ENCODE measurements at places on chromosomes 6 and 20. TPM values are rescaled to one million over a fixed set of nuclear protein-coding genes. Genes with fewer than 3 reads are reported as not detected.

Gene SLCO4A1
- total RNA-seq, result 12.7 TPM

Gene IL20RA
- total RNA-seq, result 10.1 TPM

- no peak for DNase-seq
- no peak overlapping the region for H3K27ac ChIP-seq
- H3K4me3 ChIP-seq, result no peak overlapping the region
- H3K36me3 ChIP-seq, result no peaks in the 10 kb centered on the region
- peaks cover 33% of the 10 kb centered on the region for H3K27me3 ChIP-seq
Measured at GRCh38 chr20:60115451-60115850, 157.2 kb downstream of the CDH26 start.

DNA sequence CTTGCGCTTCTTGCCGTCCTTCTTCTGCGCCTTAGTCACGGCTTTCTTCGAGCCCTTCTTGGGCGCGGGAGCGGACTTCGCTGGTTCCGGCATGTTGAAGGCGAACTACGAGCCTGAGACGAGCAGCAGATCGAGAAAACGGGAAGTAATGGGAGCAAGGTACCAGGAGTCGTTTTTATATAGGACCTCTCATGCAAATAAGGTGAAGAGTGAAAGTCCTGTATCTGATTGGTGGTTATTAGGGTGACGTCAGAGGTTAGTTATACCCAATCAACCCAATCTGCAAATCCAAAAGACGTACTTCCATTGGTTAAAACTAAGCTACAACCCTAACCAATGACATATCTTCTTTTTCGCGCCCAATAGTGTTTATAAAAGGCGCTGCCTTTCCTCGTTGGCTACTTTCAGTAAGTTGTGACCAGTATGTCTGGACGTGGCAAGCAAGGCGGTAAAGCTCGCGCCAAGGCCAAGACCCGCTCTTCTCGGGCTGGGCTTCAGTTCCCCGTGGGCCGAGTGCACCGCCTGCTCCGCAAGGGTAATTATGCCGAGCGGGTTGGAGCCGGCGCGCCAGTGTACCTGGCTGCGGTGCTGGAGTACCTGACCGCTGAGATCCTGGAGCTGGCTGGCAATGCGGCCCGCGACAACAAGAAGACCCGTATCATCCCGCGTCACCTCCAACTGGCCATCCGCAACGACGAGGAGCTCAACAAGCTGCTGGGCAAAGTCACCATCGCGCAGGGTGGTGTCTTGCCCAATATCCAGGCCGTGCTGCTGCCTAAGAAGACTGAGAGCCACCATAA lies 100.6 kb upstream of the PRSS16 start:
- no peaks in the 10 kb centered on the region for H3K27me3 ChIP-seq
- peaks cover 35% of the 10 kb centered on the region for H3K4me1 ChIP-seq
- DNase-seq, result peak; percentile 59

DNA sequence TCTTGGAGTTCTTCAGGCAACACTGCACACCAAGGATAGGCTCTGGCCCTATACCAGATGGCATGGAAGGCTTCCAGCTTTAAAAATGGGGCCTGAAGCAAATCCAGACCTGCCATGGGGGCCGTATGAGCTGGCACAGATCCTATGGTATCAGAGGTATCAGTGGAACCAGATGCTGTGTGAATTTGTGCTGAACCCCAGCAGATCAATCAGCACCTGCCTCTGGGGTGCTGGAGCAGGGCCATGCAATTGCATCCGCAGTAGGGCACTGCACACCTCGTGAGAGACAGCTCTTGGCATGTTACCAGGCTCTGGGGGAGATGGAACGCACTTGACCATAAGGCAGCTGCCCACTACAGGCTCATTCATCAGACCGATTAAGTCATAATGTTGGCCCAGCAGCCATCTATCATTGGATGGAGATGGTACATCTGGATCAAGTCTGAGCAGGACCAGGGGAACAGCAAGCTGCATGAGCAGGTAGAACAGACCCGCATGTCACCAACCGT lies 221.5 kb downstream of the MYLK4 start:
- H3K4me3 ChIP-seq, result no peak overlapping the region
- H3K36me3 ChIP-seq, result no peaks in the 10 kb centered on the region
- no peaks in the 10 kb centered on the region for H3K27me3 ChIP-seq
- H3K4me1 ChIP-seq, result no peaks in the 10 kb centered on the region

DNA sequence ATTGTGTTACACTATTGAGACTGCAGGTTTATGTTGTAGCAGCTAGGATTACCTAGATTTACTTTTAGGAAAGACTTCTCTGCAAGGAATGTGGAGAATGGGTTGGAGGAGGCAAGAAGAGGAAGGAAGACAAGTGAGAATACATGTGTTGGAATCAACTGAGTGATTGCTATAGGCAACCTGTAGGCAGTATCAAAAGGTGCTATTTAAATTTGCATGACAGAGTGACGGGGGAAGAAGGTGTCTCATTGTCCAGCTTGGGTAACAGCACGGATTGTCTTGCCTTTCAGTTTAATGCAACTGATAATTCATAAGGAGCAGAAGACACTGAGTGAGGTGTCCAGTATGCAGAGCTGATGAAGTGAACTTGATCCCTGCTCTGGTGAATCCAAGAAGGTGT lies 19.4 kb downstream of the SERPINB9 start:
- no peak overlapping the region for H3K27ac ChIP-seq
- no peak for DNase-seq

- H3K4me1 ChIP-seq, result no peaks in the 10 kb centered on the region
- no peak overlapping the region for H3K4me3 ChIP-seq
- no peaks in the 10 kb centered on the region for H3K36me3 ChIP-seq
- H3K27ac ChIP-seq, result no peak overlapping the region
- no peak for DNase-seq
Measured at GRCh38 chr6:20362623-20363022, 39.1 kb upstream of the E2F3 start.

GRCh38 chr6:127023001-127023778 lies 95.3 kb upstream of the RSPO3 start:
- no peak overlapping the region for H3K4me3 ChIP-seq
- H3K27ac ChIP-seq, result no peak overlapping the region
- no peaks in the 10 kb centered on the region for H3K36me3 ChIP-seq
- H3K4me1 ChIP-seq, result no peaks in the 10 kb centered on the region

DNA sequence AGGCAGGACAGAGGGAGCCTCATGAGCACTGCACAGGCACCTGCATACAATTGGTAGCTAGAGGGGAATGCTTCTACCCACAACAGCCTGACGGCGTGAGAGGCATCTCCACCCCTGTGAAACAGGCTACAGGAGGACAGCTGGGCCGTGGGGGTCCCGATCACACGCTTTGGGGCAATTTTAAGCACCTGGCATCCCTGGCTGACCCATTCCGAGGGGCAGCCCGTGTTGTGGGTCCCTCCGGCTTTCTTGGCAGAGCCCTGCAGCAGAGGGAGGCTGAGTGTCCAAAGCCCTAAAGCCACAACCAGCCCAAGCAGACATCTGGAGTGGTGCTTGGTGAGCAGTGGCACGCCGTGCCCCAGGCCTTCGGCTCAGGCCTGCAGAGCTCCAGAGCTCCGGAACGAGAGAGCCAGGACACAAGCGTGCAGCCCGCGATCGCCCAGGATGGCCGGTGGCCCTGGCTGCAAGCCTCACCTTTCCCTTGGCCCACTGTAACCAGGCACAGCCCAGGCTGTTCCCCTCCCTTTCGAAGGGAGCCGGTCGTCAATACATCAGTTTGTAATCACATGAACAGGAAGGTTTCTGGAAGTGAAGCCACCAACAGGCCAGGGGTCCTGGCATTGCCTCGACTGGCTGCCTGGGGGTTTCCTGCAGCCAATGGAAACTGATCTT lies 81.4 kb downstream of the DLL1 start:
- H3K36me3 ChIP-seq, result no peaks in the 10 kb centered on the region
- no peak overlapping the region for H3K27ac ChIP-seq
- no peak for DNase-seq
- H3K27me3 ChIP-seq, result peaks cover 32% of the 10 kb centered on the region
